ENCODE measurements at places on chromosomes 2 and 18.

- DNase-seq: no peak
Observed at GRCh38 chr2:3777966-3778365, 74.6 kb downstream of the DCDC2C start.

GRCh38 chr18:78505851-78506461, 473.7 kb upstream of the SALL3 start:
- DNase-seq: no peak

DNA sequence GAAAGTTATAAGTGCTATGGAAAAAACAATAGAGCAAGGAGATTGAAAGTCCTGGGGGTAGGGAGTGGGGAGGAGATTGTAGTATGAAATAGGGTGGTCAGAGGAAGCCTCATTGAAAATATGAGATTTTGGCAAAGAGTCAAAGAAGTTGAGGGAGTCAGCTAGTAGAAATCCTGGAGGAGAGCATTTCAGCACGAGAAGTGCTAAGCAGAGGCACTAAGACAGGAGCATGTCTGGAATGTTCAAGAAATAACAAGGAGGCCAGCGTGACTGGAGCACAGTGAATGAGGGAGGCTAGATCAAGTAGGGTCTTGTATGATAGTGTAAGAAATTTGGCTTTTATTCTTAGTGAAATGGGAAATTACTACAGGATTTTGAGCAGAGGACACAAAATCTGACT, 2.1 kb upstream of the TSPYL6 start:
- no peak for DNase-seq

DNA sequence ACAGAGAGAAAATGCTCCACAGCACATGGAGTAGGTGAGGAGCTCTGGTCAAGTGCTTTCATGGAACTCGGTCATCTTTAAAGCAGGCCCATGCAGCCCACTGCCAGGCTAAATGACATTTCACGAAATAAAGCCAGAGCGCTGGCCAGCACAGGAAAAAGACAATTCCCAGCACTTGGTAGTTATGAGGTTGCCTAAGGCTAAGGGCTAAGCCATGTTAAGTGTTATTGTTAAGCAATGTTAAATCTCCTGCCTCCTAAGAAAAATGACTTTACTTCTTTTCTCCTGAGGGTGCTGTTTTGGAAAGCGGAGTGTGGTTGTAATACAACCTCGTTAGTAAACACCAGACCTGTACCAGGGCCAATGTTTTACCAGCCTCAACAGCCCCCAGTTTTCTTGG, 125.9 kb upstream of the NRP2 start:
- DNase-seq: no peak

DNA sequence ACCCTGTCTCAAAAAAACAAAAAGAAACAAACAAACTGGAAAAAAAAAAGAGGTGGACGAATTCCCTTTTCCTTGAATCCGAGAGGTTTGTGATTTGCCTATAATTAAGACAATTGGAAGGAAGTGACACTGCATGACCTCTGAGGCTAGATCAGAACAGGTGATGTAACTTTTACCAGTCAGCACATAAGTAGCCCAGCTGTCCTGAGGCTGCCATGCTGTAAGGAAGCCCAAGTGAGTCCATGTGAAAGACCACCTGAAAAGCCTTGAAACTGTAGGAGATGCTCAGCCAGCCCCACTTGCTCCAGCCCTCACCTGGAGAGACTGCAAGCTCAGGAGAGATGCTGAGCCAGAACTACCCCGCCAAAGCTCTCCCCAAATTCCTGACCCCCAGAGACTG, 166.8 kb downstream of the TGIF1 start:
- DNase-seq: no peak

DNA sequence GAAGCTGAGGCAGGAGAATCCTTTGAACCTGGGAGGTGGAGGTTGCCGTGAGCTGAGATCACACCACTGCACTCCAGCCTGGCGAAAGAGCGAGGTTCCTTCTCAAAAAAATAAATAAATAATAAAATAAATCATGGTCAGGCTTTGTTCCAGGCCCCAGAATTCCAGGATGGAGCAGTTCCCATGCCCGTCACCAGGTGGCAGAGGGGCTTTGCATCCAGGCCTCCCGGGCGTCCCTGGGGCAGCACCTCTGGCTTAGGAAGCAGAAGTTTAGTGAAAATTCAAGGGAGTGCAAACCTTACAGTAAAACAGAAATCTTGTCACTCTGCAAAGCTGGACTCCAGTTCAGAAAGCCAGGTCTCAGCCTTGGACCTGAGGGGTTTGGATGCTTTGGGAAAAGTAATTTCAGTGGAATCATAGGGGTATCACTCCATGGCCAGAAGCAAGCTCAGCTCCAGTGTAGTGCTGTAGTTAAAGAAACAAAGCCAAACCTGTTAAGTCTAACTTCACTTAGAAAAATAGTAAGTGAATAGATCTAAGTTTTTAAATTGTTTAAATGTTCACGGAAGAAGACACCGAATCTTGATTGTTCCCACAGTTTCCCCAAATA, 512.7 kb downstream of the CMPK2 start:
- peak; percentile 35 for DNase-seq

DNA sequence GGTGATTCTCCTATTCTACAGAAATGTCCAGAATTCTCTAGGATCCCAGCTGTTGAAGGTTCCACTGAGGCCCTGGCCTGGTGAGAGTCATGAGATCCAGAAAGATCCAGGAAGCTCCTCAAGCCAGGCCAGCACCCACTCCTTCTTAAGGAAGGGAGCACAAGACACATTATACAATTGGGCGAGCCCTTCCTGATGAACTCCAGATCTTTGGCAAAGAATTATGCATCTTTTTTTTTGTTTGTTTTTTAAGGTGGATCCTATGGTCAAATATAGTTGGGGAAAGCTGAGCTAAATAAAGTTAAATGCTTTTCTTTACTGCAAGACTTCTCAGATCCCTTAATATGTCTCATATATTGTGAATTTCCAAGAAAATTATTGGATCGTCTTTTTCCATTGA, 37.0 kb upstream of the LOXHD1 start:
- DNase-seq: no peak

GRCh38 chr2:18915227-18915626, 325.9 kb upstream of the NT5C1B start:
- DNase-seq: no peak

DNA sequence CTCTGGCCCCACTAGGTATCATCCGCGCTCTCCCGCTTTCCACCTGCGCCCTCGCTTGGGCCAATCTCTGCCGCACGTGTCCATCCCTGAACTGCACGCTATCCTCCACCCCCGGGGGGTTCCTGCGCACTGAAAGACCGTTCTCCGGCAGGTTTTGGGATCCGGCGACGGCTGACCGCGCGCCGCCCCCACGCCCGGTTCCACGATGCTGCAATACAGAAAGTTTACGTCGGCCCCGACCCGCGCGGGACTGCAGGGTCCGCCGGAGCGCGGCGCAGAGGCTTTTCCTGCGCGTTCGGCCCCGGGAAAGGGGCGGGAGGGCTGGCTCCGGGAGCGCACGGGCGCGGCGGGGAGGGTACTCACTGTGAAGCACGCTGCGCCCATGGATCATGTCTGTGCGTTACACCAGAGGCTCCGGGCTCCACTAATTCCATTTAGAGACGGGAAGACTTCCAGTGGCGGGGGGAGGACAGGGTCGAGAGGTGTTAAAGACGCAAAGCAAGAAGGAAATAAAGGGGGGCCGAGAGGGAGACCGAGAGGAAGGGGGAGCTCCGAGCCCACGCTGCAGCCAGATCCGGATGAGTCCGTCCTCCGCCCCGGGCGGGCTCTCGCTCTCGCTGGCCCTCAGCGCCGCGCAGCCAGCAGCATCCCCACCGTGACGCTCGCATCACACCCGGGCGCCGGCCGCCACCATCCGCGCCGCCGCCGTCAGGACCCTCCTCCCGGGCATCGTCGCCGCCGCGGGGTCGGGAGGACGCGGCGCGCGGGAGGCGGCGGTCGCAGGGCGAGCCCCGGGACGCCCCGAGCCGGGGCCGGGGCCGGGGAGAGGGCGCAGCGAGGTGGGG, 664 bp downstream of the NETO1 start:
- no peak for DNase-seq

DNA sequence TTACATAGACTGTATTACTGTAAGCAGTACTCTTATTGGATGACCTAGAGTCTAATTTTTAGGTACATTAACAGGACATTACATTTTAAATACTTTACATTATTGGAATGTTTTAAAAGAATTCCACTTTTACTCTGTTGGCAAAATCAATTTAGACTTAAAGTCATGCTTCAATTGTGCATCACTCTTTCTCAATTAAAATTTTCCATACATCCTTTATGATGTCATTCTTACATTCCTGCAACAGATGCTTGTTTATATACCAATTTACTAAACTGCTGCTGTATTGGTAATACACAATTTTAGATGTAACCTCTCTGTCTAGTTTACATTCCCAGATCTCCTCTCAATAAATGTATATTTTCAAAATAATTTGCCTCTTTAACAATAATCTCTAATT, 440.1 kb downstream of the ZEB2 start:
- no peak for DNase-seq

- no peak for DNase-seq
Observed at GRCh38 chr2:104120171-104120570, 733.7 kb upstream of the POU3F3 start.

- peak; percentile 46 for DNase-seq
Observed at GRCh38 chr18:77366720-77367641, 117.3 kb downstream of the GALR1 start.

GRCh38 chr2:235055891-235056516, 104.2 kb downstream of the SH3BP4 start:
- DNase-seq: peak; percentile 39

GRCh38 chr18:69557282-69557681, 156.6 kb downstream of the DOK6 start:
- no peak for DNase-seq

- no peak for DNase-seq
Observed at GRCh38 chr18:59085126-59085794, 54.4 kb upstream of the SEC11C start.

DNA sequence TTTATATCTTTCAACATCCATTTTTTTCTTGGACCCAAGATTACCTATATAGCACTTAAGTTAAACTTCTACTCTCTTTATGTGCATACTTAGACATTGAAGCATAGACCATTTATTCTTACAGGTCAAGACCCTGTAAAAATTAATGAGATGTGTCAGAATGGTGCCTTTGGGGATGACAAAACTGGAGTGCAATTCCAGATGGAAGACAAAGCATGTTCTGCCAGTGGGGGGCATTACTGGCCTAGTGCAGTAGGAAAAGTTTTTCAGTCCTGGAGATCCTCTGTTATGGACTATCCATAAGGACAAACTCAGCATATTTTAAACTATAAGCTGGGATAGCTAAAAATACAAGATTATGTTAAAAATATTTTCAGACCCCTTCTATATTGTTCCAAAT, 57.8 kb upstream of the MMADHC start:
- DNase-seq: no peak

- no peak for DNase-seq
Observed at GRCh38 chr2:215365184-215365658, 53.4 kb downstream of the ATIC start.

- no peak for DNase-seq
Observed at GRCh38 chr2:119242276-119243119, 18.9 kb downstream of the STEAP3 start.

DNA sequence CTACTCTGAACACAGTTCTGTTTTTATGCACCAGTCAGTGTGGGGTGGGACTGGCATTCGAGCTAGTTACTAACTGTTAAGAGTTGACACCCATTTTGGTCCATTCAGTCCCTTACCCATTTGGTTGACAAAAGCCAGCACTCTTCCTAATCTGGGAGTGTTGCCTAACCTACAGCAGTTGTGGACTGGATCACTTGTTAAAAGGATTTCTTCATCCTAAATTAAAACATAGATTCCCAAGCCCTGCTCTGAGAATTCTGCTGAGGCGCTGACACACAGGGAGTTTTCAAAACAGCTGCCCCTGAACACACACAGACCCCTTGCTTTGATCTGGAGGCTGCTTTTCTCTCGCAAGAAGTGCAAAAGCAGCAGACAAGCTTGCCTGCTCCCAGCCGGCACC, 6.4 kb downstream of the TIMM21 start:
- no peak for DNase-seq

DNA sequence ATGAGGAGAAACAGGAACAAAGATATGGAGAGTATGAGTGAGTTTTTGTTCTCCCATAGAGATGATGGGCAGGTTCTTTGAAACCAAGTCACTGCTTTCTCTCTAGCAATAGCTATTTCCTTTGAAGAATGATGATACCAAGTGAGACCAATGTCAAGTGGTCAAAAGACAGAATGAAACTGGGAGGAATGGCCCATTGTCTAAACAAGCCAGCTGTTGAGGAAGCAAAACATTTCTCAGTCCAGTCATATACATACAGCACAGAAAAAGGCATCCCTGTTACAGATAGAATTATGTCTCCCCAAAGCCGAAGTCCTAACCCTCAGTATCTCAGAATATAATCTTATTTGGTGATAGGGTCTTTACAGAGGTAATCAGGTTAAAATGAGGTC, 66.1 kb upstream of the EPC2 start:
- no peak for DNase-seq

- DNase-seq: no peak
Observed at GRCh38 chr2:235472443-235472842, 21.4 kb upstream of the AGAP1 start.

- no peak for DNase-seq
Observed at GRCh38 chr2:69061525-69061924, 48.5 kb downstream of the ANTXR1 start.

- DNase-seq: peak; percentile 43
Observed at GRCh38 chr2:222319586-222320435, 21.0 kb upstream of the PAX3 start.

DNA sequence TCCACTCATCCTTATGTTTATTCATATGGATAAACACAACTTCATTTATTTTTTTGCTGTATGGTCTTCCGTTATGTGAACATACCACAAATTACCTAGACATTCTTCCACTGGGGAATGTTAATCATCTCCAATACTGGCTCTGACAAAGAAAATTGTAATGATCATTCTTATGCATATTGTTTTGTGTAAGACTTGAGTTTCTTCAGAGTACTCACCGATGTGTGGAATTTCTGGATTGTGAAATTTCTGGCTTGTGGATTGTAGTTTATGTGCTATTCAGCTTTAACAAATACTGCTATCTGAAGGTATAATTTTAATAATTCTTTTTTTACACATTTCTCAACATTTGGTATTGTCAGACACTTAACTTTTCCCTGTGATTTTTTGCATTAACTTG, 212.2 kb upstream of the THUMPD2 start:
- no peak for DNase-seq

DNA sequence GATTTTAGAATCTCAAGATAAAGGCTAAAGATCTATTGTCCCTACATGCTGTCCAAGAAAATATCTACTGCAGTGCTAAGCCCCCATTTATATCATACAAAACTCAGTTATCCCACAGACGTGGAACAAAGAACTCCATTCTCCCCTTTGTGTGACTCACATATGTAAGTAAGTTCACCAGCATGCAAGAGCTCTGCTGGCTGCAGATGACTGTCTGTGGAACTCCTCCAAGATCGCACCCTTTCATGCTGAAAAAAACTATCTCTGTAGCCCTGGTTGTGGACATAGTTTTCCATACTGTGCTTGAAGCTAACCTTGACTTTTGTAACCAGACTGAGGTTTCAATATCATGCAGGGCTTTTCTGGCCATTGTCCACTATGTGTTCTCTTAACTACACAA, 207.1 kb downstream of the ZNF521 start:
- peak; percentile 12 for DNase-seq

GRCh38 chr2:177332992-177333388, 59.6 kb upstream of the AGPS start:
- no peak for DNase-seq

Data from large intestine (tissue), 12 donors.